Endodermal cell (in vitro differentiated cells): ENCODE measurements at places on chromosomes 3 and 15. TPM values are rescaled to one million over a fixed set of nuclear protein-coding genes. Genes with fewer than 3 reads are reported as not detected.

KLHL40 gene
- total RNA-seq: not detected in 3 replicates

GPR62 gene
- total RNA-seq: 0.17 to 0.63 TPM (median 0.40 TPM) in 3 replicates

SLC9C1 gene
- 0.66 and 1.2 TPM in 2 replicates for total RNA-seq

TAGLN3 gene
- total RNA-seq: 3.0 to 5.7 TPM (median 3.7 TPM) in 3 replicates

DCLK3 gene
- 3.9 to 4.3 TPM (median 4.1 TPM) in 3 replicates for total RNA-seq

DNAJA4 gene
- total RNA-seq: 2.2 to 4.9 TPM (median 3.8 TPM) in 3 replicates

FETUB gene
- not detected in 2 replicates for total RNA-seq

NCKIPSD gene
- total RNA-seq: 30.9 and 32.8 TPM in 2 replicates

DNA sequence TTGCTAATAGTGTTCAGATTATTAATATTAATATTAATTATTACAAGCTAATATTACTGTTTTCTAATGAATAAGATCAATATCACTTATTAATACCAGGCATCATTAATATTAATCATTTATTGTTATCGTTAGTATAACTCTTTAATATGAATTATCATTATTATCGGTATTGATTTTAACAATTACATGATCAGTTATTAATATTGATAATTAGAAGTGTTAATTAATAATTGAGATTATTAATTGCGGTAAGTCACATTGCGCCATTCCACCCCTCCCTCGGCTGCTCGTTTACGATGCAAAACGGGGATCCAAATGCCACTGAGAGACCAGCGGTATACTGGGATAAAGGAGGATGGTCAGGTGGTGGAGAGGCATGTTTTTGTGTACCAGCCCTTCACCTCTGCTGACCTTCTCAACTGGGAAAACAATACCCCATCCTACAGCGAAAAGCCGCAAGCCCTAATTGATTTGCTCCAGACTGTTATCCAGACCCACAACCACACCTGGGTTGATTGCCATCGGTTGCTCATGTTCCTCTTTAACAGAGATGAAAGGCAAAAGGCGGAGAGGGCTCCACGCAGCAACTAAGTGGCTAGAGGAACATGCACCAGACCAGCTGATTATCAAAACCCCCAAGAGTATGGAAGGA, 28.6 kb upstream of the SSUH2 start:
- H3K27ac ChIP-seq: no peak overlapping the region
- no peaks in the 10 kb centered on the region for H3K36me3 ChIP-seq
- no peaks in the 10 kb centered on the region for H3K27me3 ChIP-seq
- H3K4me3 ChIP-seq: no peak overlapping the region
- no peak for DNase-seq
- no peaks in the 10 kb centered on the region for H3K4me1 ChIP-seq

DNA sequence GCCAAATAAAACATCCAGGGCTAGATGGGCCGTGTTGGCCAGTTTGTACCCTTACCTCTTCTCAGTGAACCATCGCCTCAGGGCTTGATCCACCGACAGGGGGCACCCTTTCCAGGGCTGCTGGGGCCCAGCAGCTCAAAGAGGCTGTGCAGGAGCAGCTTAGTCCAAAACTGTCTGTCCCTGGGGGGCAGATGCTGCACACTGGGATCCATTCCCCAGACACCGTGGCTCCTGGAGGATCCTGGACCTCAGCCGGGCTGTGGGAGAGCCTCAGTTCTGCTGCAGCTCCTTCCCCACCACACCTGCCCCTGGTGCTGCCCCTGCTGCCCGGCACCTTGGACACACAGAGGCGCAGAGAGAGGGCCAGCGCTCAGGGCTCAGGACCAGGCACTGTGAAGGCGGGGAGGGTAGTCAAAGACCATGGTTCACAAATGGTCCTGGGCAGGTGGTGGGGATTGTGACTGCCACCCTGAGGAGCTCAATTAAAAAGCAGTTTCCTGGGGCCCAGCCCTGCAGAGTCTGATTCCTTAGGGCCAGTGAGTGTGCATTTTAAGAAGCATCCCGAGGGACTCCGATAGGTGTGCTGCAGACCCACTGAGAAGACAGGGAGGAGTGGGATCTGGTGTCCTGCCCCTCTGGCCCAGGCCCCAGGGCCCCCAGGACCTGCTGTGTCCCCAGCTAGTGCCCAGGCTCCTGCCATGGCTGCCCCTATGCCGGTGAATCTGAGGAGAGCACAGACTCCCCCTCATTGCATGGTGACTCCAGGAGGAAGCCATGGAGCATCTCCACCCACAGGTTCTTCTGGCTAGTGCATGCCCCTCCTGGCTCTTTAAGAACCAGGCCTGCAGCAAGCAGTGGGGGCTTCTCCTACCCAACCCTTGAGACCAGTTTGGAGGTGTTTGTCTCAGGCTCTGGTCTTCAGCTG, 86.5 kb upstream of the PRR20G start:
- no peak overlapping the region for H3K4me3 ChIP-seq
- no peak overlapping the region for H3K27ac ChIP-seq
- H3K36me3 ChIP-seq: no peaks in the 10 kb centered on the region
- H3K4me1 ChIP-seq: no peaks in the 10 kb centered on the region

DNA sequence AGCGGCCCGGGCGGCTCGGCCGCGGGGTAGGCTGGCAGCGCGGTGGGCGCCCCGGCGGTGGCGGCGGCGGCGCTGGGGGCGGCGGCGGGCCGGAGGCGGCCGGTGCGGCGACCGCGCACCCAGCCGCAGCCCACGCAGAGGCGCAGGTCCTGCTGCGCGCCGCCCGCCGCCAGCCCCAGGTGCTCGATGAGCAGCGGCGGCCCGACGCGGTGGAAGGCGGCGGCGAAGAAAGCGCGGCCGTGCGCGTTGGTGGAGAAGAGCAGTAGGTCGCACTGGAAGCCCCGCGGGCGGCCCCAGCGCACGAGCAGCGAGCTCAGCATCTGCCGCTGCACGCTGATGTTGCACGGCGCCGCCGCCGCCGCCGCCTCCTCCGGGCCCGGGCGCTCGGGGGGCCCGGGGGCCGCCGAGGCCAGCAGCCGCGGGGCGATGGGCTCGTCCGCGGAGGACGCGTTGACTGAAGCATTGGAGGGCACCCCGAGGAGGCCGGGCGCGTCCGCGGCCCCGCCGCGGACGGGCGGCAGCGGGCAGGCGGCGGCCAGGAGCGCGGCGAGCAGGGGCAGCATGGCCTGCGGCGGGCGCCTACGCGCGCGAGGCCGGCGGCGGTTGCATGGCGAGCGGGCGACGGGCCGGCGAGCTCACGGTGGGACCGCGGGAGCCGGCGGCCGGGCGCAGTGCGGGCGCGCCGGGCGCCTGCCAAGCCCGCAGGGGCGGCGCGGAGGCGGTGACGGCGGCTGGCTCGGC, 452 bp downstream of the TMEM158 start:
- no peak overlapping the region for H3K4me3 ChIP-seq

GRCh38 chr3:114504941-114505628, 211.3 kb downstream of the TIGIT start:
- H3K27me3 ChIP-seq: no peaks in the 10 kb centered on the region
- H3K36me3 ChIP-seq: no peaks in the 10 kb centered on the region
- H3K4me1 ChIP-seq: no peaks in the 10 kb centered on the region
- H3K4me3 ChIP-seq: no peak overlapping the region

GRCh38 chr3:48305396-48305795, 28.1 kb downstream of the SPINK8 start:
- H3K4me3 ChIP-seq: no peak overlapping the region
- no peak overlapping the region for H3K27ac ChIP-seq
- H3K4me1 ChIP-seq: no peaks in the 10 kb centered on the region
- no peak for DNase-seq
- H3K36me3 ChIP-seq: no peaks in the 10 kb centered on the region
- H3K27me3 ChIP-seq: peaks cover 51% of the 10 kb centered on the region

GRCh38 chr3:178405531-178405930, 130.7 kb upstream of the KCNMB2 start:
- H3K27ac ChIP-seq: no peak overlapping the region
- H3K4me1 ChIP-seq: no peaks in the 10 kb centered on the region
- H3K4me3 ChIP-seq: no peak overlapping the region
- no peaks in the 10 kb centered on the region for H3K36me3 ChIP-seq

- H3K27me3 ChIP-seq: no peaks in the 10 kb centered on the region
- H3K4me3 ChIP-seq: no peak overlapping the region
Measured at GRCh38 chr3:116188231-116188785, 257.0 kb downstream of the LSAMP start.

DNA sequence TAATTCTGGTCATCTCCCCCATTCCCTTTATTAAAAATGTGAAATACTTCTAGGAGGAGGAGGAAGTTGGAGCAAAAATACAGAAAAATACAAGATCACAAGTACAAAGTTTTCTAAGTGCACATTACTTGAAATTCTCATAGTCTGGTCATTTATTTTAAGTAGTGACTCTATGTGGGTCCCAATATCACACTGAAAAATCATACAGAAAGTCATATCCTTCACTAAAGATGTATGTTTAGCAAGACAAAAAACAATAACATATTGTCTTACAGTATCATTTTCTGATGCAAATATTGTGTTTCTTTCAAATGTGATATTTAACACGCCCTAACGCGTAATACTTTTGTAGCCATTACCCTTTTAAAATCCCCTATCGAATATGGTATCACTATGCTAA, 2.5 kb downstream of the ALDH1A2 start:
- peaks cover 99% of the 10 kb centered on the region for H3K27me3 ChIP-seq
- DNase-seq: no peak
- H3K4me1 ChIP-seq: no peaks in the 10 kb centered on the region
- H3K36me3 ChIP-seq: no peaks in the 10 kb centered on the region
